Lung microvascular endothelial cell (primary cell): ENCODE measurements at places on chromosomes 4 and X.

DNA sequence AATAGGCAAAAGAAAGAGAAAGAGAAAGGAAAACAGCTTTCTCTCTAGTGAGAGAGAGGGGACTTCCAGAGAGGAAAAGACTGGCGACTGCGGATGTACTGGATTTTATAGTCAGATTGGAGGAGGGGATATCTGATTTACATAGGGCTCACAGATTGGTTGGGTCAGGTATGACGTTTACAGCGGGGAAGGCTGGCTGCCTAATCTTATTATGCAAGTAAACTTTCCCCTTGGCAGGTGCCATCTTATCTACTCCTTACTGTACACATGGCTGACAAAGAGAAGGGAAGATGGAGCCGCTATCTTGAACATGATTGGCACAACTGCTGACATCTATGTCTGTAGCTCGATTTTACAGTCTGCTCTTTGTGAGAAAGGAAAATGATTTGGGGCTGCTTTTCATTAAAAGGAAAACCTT, 25.4 kb downstream of the RBPJ start:
- DNase-seq = peak; percentile 72

- DNase-seq = no peak
Measured at GRCh38 chrX:9519546-9520216, 54.8 kb downstream of the TBL1X start.

- DNase-seq = peak; percentile 34
Measured at GRCh38 chr4:185358959-185359358, 36.8 kb downstream of the LRP2BP start.

DNA sequence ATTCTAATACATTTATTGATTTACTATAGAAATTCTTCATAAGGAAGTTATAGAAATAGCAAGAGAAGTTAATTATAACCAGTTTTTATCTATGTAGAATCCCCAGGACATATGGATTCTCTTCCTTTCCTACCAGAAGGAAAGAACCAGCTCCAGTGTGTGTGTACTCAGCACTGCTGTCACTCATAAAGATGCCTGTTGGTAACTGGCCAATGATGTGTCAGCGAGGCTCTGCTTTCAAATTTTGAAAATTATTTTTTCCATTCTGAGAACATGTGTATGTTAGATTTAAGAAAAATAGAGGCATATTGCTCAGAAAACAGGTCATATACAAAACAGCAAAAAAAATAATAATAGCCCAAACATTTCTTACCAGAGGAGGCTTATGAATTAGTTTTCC, 814.8 kb upstream of the IGFBP7 start:
- no peak for DNase-seq

GRCh38 chr4:2942037-2942531, 21.1 kb downstream of the NOP14 start:
- no peak for DNase-seq

GRCh38 chr4:94253036-94253435, 45.4 kb downstream of the SMARCAD1 start:
- DNase-seq = no peak

DNA sequence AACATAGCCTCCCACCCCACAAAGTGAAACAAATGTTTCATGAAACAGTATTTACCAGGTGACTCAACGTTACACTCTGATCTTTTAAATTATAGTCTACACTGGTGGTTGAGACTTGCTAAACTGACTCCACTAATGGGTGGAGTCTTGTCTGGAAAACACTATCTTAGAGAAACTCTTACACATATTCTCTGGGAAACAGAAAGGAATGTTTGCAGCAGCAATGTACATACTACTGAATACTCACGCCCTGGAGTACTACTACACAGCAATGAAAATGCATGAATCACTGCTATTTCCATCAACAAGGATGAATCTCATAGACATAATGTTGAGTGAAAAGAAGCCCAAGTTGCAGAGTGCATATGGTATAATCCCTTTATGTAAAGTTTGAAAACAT, 208.5 kb upstream of the IGFBP7 start:
- no peak for DNase-seq

DNA sequence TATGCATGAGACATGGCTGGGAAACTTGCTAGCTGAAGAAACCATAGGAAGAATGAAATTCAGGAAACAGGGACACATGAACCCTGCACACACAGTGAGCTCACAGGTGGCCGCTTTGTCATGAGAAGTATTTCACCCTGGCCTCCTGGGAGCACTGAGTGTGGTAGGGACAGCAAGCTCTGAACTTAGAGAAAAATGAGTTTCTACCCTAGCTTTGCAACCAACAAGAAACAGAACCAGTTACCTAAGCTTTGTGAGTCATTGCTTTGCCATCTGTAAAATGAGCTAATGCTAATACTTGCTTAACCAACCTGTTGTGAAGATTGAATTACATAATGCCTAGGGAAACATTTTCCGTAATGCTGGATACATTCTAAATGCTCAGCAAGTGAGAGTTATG, 206.6 kb upstream of the HS3ST1 start:
- peak; percentile 58 for DNase-seq

- DNase-seq = no peak
Measured at GRCh38 chrX:39497702-39498265, 600.0 kb downstream of the BCOR start.

GRCh38 chr4:7621252-7622035, 186.7 kb upstream of the PSAPL1 start:
- DNase-seq = no peak

- DNase-seq = no peak
Measured at GRCh38 chrX:131801911-131802310, 221.2 kb upstream of the STK26 start.

DNA sequence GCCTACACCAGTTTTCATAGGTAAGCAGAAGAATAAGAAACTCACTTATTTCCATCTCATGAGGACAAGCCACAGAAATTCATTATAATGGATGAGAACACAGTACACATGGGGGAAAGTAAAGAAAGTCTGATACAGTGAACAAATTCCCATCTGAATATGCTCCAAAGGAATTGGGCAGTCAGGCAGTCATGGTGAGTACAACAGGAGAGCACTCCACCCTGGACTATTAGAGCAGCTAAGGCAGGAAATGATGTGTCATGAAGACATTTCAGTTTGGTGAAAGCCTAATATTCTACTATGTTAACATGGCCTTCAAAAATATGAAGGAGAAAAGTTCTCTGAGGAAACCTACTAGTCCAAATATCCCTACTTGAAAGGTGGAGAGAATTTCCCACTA, 92.0 kb upstream of the PRDX4 start:
- DNase-seq = peak; percentile 7

- peak; percentile 33 for DNase-seq
Measured at GRCh38 chrX:13689741-13690211, 848 bp downstream of the RAB9A start.

GRCh38 chrX:144637731-144638130, 609.6 kb upstream of the SPANXN1 start:
- no peak for DNase-seq

GRCh38 chr4:19380600-19380999, 871.1 kb upstream of the SLIT2 start:
- no peak for DNase-seq
